Renal pelvis (tissue), 12 donors: ENCODE measurements at places on chromosomes 7 and 10. TPM values are rescaled to one million over a fixed set of nuclear protein-coding genes. Genes with fewer than 3 reads are reported as not detected.

CYP2C19 gene
- polyA plus RNA-seq = 0.06 TPM

OPN1SW gene
- polyA plus RNA-seq = 1.9 TPM

KCNIP2 gene
- polyA plus RNA-seq = 8.4 TPM

CAMK2B gene
- polyA plus RNA-seq = 3.6 TPM

GIMAP1 gene
- polyA plus RNA-seq = 2.5 TPM

FKBP6 gene
- 0.56 TPM for polyA plus RNA-seq

NKX2-3 gene
- not detected for polyA plus RNA-seq

SNCG gene
- 17.1 TPM for polyA plus RNA-seq

HOGA1 gene
- polyA plus RNA-seq = 70.8 TPM

CRYGN gene
- 3.7 TPM for polyA plus RNA-seq

GJC3 gene
- polyA plus RNA-seq = 1.7 TPM

LRMDA gene
- 22.1 TPM for polyA plus RNA-seq

LBX1 gene
- polyA plus RNA-seq = 0.07 TPM

MYL7 gene
- polyA plus RNA-seq = 1.1 TPM

CUL2 gene
- 38.0 TPM for polyA plus RNA-seq

SPDYE2B gene
- 3.3 TPM for polyA plus RNA-seq

PAPOLB gene
- 0.04 TPM for polyA plus RNA-seq

AASS gene
- polyA plus RNA-seq = 38.0 TPM

PDE6C gene
- 1.7 TPM for polyA plus RNA-seq

LOXL4 gene
- 4.0 TPM for polyA plus RNA-seq

ITIH5 gene
- polyA plus RNA-seq = 20.0 TPM

ITGA8 gene
- polyA plus RNA-seq = 46.1 TPM

OR2A5 gene
- 0.25 TPM for polyA plus RNA-seq

FGL2 gene
- 33.2 TPM for polyA plus RNA-seq

MEOX2 gene
- 1.3 TPM for polyA plus RNA-seq

LRRN3 gene
- 3.3 TPM for polyA plus RNA-seq

RAMP3 gene
- 11.0 TPM for polyA plus RNA-seq

AGBL3 gene
- 14.1 TPM for polyA plus RNA-seq

FAM241B gene
- polyA plus RNA-seq = 11.4 TPM

SYT15 gene
- polyA plus RNA-seq = 12.1 TPM

BRAF gene
- polyA plus RNA-seq = 26.6 TPM

FBXL13 gene
- polyA plus RNA-seq = 4.1 TPM

CRHR2 gene
- polyA plus RNA-seq = 0.20 TPM

SFTPA1 gene
- polyA plus RNA-seq = 0.04 TPM

ARHGAP22 gene
- polyA plus RNA-seq = 1.2 TPM

TDRD1 gene
- polyA plus RNA-seq = 0.04 TPM

CALN1 gene
- polyA plus RNA-seq = 0.34 TPM

NACAD gene
- polyA plus RNA-seq = 10.8 TPM
